ENCODE measurements at places on chromosomes 16 and 17.

DNA sequence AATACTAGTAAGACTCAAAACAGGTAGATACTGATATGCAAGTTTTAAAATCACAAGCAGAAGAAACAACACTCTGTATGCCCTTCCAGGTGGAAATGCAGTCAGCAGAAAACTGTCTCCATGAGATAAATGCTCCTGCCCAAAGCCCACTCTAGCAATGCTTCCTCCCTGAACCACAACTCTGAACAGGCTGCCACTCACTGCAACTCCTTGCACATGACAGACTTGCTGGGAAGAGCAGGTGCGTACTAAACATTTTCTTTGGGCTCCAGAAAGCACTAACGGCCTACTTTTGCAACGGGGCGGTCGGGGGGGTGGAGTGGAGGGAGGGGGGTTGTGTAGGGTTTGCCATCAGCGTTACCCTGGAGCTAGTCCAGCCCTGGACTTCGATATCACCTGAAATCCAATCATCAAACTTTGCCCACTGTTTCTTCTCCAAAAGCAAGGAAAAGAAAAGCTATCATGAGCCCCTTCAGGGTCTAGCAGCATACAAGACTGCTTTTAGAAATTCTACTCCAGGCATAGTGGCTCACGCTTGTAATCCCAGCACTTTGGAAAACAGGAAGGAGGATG, 46.1 kb downstream of the ANKRD11 start:
- no peak for DNase-seq

GRCh38 chr17:78269955-78270381, 38.5 kb downstream of the TMEM235 start:
- no peak for DNase-seq

DNA sequence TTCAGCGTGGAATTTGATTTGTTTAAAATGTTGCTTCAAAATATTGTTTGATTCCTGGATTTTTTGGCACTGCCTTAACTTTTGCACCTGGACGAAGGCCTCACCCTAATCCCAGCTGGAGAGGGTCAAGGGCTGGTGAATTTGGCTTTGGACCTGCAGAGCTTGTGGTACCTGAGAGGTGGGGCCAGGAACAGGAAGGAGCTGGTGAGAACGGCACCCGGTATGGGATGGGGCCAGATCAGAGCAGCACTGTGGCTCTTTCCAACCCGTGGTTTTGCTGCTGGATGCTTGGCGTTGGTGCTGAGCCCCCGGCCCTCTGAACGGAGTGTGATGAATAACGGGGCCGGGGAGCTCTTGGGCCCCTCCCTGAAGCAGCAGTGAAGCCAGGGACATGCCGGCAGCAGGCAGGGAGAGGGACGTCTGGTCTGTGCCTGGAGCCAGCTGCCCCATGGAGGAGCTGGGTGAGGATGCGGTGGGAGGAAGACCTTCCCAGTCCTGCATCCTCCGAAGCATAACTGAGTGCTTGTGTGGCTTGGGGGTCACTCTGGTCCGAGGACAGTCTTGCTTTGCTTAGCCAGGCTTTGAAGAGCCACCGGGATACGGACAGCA, 275.4 kb downstream of the SEC14L1 start:
- no peak for DNase-seq

DNA sequence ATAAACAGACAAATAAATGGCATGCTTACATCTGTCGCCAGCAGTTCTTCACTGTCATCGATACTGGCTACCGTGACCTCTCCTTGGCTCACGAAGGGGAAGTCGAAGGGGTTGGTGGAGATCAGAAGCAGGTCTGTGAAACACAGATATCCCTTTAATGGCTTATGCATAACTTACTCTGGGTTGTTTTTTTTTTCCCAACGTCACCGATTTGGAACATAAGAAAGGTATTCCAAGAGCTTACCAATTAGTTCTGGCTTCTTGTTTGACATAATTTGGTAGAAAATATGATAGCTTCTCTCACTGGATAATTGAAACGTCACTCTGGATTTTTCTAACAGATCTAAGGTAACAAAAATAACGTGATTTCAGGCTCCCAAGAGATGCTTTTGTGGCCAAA, 18.2 kb downstream of the MYH13 start:
- DNase-seq, result no peak

GRCh38 chr17:73481676-73482075, 162.6 kb downstream of the SDK2 start:
- DNase-seq, result no peak

DNA sequence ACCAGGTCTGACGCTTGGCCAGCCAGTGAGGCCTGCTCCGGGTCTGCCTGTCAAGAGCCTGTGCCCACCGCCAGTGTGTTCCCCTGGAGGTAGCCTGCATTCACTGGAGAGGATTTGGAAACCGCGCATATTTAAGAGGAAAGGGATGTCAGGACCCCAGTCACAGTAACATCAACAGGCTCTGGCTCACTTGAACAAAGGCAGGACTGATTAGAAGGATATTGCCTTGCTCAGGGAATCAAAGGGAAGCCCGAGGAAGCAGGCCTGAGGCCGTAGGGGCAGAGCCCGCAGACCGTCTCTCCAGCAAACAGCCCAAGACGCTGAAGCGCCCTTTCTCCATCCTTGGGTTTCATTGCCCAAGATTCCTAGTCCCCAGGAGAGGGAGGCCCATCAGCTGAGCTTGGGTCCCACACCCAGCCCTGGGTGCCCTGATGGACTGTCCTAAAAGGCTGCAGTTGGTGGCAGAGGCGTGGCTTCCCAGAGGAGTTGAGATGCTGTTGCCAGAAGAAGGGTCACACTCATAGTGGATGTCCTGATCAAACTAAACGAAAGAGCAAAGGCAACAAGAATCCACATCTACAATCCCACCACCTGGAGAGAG, 23.2 kb downstream of the NT5M start:
- no peak for DNase-seq

DNA sequence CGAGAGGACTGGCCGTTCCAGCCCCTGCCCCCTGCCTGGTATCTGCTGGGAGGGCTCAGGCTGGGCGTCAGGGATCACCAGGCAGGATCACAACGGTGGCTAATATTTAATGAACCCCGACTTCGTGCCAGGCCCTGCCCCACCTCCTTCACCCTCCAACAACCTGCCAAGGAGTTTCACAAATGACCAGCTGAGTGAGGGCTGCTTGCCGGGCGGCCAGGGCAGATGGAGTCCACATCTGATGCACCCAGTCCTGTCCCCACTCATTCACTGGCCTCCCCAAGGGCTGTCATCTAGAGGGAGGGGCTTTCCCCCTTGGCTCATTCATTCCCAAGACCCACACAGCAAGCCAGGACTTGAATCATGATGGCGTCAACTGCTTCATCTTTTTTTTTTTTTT, 17.5 kb downstream of the UBALD1 start:
- no peak for DNase-seq

- DNase-seq, result no peak
Observed at GRCh38 chr17:4806456-4806776, 536 bp upstream of the PLD2 start.

GRCh38 chr17:27994586-27994985, 47.9 kb upstream of the NLK start:
- DNase-seq, result no peak

- DNase-seq, result no peak
Observed at GRCh38 chr16:55082591-55082976, 151.9 kb downstream of the IRX5 start.

- DNase-seq, result no peak
Observed at GRCh38 chr17:6366221-6366666, 68.7 kb downstream of the AIPL1 start.

DNA sequence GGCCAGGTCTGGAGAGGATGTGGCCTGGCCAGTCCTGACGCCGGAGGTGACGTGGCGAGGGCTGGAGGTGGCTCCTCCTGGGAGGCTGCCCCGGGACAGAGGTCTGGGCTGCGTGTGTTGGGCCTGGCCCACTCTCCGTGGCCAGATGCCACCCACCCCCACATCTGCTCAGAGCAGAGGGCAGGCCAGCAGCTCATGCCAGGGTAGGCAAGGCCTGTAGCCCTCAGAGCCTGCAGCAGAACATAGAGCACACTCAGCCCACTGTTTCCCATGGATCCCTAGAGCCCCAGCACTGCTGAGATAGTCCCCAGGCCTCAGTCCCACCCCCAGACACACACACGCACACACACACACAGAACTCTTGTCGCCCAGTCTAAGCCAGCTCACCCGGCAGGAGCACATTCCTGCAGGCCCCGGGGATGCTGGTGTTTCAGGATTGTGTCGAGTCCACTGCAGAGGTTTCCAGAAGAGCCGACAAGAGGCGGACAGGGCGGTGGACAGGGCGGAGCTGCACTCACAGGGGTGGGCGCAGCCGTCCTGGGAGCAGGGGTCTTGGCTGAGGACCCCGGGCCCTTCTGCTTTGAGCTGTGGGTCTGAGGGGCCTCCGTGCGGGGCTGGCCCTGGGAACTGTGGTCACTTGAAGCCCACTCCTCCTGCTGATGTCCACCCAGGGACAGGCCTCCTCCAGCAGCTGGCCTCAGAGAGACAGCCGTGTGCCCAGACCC, 33.4 kb downstream of the SOX8 start:
- no peak for DNase-seq

DNA sequence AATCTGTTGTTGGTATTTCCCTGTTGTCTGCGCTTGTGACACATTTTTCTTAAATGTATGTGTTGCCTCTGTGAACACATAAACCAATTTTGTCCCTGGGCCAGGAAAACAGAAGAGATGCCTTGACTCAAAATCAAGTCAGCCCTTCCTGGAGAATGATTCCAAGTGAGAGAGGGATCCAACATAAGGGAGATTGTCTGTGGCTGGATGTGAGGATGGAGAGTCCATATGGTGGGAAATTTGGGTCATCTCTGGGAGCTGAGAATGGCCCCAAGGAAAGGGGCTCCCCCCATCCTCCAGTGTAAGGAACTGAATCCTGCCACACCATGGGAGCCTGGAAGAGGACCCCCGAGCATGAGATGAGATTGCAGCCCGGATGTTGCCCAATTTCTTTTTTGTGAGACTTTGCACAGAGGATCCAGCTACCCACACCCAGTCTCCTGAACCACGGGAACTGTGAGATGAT, 13.5 kb downstream of the CRYM start:
- no peak for DNase-seq

- peak; percentile 38 for DNase-seq
Observed at GRCh38 chr17:77435272-77436057, 294.7 kb downstream of the SEC14L1 start.

DNA sequence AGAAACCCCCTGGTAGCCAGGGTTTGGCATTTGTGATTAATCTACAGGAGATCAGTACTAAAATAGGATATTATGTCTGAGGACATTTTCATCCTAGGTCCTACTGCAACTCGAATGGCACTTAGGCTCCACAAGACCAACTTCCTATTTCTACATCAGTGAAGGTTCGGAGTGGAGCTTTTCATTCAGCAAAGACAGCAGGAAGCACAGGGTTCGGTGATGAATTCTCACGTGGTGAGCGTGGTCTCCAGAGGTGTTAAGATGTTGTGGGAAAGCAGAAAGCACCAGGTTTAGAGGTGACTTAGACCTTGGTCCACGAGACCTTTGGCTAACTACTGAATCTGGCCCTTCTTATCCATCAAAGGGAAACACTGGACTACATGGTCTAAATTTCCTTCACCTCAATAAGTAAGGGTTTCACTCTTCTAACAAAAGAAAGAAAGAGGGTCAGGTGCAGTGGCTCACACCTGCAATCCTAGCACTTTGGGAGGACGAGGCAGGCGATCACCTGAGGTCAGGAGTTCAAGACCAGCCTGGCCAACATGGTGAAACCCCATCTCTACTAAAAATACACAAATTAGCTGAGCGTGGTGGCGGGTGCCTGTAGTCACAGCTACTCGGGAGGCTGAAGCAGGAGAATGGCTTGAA, 13.9 kb upstream of the HELZ start:
- no peak for DNase-seq

- no peak for DNase-seq
Observed at GRCh38 chr16:61968242-61969076, 67.8 kb downstream of the CDH8 start.

DNA sequence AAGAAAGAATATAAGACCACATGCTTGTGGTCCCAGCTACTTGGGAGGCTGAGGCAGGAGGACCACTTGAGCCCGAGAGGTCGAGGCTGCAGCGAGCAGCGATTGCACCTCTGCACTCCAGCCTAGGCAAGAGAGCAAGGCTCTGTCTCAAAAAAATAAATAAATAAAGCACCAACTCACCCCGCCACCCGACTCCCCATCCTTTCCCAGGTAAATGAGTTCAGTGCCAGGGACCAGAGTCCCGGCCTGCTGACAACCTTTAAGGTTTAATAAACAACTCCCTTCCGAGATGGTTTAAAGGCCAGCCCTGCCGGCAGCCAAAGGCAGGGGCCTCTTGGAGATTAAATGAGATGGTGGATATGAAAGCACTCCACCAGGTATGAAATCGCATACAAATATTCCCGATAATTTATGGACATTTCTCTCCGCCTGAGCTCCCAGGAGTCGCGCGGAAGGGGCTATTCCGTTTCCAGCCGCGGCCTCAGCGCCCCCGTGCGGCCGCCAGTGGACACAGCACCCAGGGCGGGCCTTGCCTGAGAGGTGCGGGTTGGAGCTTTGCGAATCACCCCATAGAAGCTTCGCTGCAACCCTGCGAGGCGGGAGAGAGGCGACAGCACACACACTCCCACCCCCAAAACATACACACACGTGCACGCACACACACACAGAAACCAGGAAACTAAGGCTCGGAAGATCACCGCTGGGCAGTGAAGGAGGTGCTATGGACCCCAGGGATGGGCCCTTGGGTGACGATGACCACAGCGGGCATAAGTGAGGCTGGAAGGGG, 4.0 kb upstream of the RPL38 start:
- peak; percentile 52 for DNase-seq

DNA sequence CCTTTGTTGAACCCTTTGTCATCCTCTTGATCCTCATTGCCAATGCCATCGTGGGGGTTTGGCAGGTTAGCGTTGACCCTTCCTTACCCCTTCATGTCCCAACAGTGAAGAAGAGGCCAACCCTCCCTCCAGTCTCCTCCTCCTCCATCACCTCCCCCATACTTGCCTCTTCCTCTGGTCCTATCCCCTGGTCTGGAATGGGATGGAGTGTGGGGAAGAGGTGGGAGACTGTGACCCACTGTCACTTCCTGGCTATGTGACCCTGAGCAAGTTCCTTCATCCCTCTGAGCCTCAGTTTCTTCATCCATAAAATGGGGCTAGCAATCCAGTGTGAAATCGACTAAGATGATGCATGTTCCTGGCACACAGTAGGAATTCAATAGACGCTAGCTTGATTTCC, 2.7 kb downstream of the ATP2A1 start:
- no peak for DNase-seq

DNA sequence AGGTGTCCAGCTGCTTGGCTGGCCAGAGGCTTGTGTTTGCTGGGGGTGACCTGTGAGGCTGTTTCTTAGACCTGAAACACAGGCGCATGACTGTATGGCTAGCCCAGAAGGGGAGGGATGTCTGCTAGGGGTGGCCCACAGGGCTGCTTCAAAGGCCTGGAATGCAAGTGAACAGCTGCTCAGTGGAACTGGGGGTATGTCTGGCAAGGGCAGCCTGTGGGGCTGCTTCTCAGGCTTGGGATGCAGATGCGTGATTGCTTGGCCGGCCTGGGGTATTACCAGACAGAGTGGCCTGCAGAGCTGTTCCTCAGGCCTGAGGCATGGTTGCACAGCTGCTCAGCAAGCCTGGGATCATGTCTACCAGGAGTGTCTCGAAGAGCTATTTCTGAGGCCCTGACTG, 20.5 kb downstream of the TANC2 start:
- no peak for DNase-seq

All from effector CD4-positive, alpha-beta T cell (primary cell).